ENCODE measurements at places on chromosomes 5 and 9. TPM values are rescaled to one million over a fixed set of nuclear protein-coding genes. Genes with fewer than 3 reads are reported as not detected.

Gene LVRN
- 1.4 TPM for total RNA-seq

Gene CORO2A
- total RNA-seq, result 0.95 TPM

Gene POLR1E
- 45.8 TPM for total RNA-seq

Gene FOXI1
- total RNA-seq, result not detected

Gene ADRB2
- 1.0 TPM for total RNA-seq

Gene ANKRD31
- 0.46 TPM for total RNA-seq

DNA sequence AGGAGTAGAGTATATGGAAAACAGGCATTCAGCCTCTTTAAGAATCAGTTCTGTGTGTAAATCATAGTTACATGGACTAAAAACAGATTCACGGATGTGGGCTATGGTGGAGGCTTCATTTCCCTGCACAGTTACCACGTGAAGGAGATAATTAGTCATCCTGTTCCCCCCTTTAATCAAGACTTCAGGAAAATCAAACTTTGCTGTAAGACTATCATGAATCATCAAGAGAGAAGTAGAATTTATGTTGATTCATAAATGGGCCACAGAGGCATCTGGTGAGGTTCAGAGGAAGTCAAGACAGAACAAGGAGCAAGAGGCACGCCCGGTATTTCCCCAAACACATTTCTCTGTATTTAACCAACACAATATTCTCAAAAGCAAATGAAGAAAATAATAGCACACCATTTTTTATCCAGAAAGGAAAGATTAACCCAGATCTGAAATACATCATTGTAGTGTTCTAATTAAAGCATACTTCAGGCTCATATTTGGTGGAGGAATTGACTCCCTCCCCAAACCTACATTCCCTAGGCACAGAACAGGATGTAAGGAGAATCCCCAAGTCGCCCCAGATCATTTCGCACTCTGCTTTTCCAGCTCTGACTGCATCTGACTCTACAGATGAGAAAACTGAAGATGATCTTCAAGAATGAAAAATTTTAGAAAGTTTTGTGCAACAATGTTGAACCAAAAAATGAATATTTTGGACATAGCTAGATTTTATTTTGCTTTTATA lies 175.8 kb upstream of the GAS1 start:
- no peak overlapping the region for H3K4me3 ChIP-seq
- H3K36me3 ChIP-seq, result no peaks in the 10 kb centered on the region
- peaks cover 4% of the 10 kb centered on the region for H3K4me1 ChIP-seq
- DNase-seq, result no peak

GRCh38 chr9:116494815-116495634 lies 192.1 kb upstream of the TRIM32 start:
- no peak overlapping the region for H3K27ac ChIP-seq
- peak; percentile 34 for DNase-seq
- no peaks in the 10 kb centered on the region for H3K36me3 ChIP-seq
- H3K4me1 ChIP-seq, result no peaks in the 10 kb centered on the region

- no peak overlapping the region for H3K4me3 ChIP-seq
- H3K27ac ChIP-seq, result no peak overlapping the region
- no peaks in the 10 kb centered on the region for H3K4me1 ChIP-seq
- H3K27me3 ChIP-seq, result no peaks in the 10 kb centered on the region
Measured at GRCh38 chr9:11135851-11136250, 523.0 kb upstream of the PTPRD start.

DNA sequence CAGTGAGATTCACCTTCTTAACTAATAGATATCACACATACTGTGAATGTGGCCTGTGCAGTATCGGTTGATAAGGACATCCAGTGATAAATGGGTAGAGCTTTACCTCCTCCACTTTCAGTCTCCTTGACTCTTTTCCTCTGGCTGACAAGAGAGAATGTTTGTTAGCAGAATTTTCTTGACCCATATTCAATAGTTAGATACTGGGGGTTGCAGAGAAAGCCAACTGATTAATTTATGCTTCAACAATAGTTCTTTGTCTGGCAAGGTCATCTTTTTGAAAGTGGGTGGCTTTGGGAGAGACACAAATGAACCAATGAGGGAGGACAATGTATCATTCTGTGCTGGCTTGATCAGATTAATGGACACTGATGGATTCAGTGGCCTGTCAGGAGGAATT lies 30.3 kb downstream of the TTC23L start:
- H3K36me3 ChIP-seq, result no peaks in the 10 kb centered on the region
- no peak overlapping the region for H3K27ac ChIP-seq
- no peaks in the 10 kb centered on the region for H3K27me3 ChIP-seq
- no peak for DNase-seq
- no peak overlapping the region for H3K4me3 ChIP-seq

DNA sequence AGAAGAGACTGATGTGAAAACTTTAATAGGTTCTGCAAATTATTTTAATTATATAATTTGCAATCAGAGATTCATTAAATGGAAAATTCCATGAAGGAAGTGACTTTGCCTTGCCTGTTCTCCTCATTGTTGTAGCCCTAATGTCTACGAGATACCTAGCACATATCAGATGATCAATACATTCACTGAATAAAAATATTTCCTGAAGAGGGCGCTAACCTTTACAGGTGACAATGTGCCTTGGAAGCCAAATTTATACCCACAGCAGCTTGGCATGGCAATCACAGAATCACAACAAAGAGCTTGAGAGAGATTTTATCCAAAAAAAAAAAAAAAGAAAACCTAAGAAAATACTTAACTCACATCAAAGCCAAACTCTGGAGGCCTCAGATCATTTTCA lies 17.4 kb downstream of the HAUS6 start:
- no peaks in the 10 kb centered on the region for H3K27me3 ChIP-seq
- H3K27ac ChIP-seq, result no peak overlapping the region
- no peaks in the 10 kb centered on the region for H3K4me1 ChIP-seq
- DNase-seq, result no peak
- no peak overlapping the region for H3K4me3 ChIP-seq
- H3K36me3 ChIP-seq, result no peaks in the 10 kb centered on the region

- no peak overlapping the region for H3K4me3 ChIP-seq
- H3K4me1 ChIP-seq, result no peaks in the 10 kb centered on the region
- H3K27me3 ChIP-seq, result no peaks in the 10 kb centered on the region
- H3K36me3 ChIP-seq, result no peaks in the 10 kb centered on the region
Measured at GRCh38 chr5:138990986-138991590, 116.0 kb upstream of the LRRTM2 start.

DNA sequence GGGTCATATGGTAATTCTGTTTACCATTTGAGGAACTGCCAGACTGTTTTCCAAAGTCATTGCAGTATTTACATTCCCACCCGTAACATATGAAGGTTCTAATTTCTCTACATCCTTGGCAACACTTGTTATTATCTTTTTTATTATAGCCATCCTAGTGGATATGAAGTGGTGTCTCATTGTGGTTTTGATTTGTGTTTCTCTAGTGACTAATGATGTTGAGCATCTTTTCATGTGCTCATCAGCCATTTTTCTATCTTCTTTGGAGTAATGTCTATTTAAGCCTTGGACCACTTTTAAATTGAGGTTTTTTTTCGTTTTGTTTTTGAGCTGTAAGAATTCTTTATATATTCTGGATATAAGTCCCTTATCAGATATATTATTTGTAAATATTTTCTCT lies 132.8 kb upstream of the RUSC2 start:
- H3K27me3 ChIP-seq, result no peaks in the 10 kb centered on the region
- no peak for DNase-seq
- H3K4me3 ChIP-seq, result no peak overlapping the region
- H3K36me3 ChIP-seq, result no peaks in the 10 kb centered on the region
- no peak overlapping the region for H3K27ac ChIP-seq

GRCh38 chr9:106864373-106865143 lies 1.6 kb downstream of the ZNF462 start:
- peak overlapping the region; percentile 58 for H3K4me3 ChIP-seq
- peak overlapping the region; percentile 84 for H3K27ac ChIP-seq
- no peaks in the 10 kb centered on the region for H3K27me3 ChIP-seq

DNA sequence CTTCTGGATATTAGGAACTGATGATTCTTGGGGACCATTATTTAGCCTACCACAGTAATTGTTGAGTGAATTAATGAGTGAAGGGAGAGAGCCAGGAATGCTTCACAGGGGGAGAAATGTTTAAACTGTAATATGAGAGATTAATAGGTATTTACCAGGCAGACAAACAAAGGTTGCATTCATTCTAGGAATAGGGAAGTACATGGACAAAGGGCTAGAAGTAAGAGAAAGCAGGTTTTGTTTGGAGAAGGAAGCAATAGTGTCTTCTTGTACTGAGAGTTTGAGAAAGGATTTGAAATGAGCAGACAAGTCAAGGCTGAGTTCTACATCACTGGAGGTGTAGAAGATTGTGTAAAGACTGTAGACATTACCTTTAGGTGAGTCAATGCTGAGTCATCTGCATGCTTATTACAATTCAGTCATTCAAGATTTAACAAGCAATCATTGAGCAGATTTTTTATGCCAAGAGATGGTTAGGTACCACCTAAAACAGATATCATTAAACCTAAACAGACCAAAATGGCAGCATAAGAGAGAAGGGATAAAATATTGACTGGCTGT lies 8.0 kb downstream of the TAF1L start:
- no peak for DNase-seq
- no peaks in the 10 kb centered on the region for H3K36me3 ChIP-seq
- H3K4me1 ChIP-seq, result no peaks in the 10 kb centered on the region
- no peaks in the 10 kb centered on the region for H3K27me3 ChIP-seq

- H3K27ac ChIP-seq, result no peak overlapping the region
- H3K27me3 ChIP-seq, result no peaks in the 10 kb centered on the region
- no peaks in the 10 kb centered on the region for H3K4me1 ChIP-seq
Measured at GRCh38 chr5:167071981-167072610, 1219.3 kb upstream of the WWC1 start.

- H3K27ac ChIP-seq, result no peak overlapping the region
- DNase-seq, result no peak
- H3K27me3 ChIP-seq, result no peaks in the 10 kb centered on the region
- H3K4me1 ChIP-seq, result no peaks in the 10 kb centered on the region
- no peaks in the 10 kb centered on the region for H3K36me3 ChIP-seq
Measured at GRCh38 chr5:35924122-35924949, 14.1 kb downstream of the CAPSL start.

GRCh38 chr5:112238473-112238872 lies 180.6 kb downstream of the EPB41L4A start:
- no peak overlapping the region for H3K4me3 ChIP-seq
- H3K27ac ChIP-seq, result no peak overlapping the region
- H3K27me3 ChIP-seq, result no peaks in the 10 kb centered on the region
- no peak for DNase-seq
- no peaks in the 10 kb centered on the region for H3K36me3 ChIP-seq

DNA sequence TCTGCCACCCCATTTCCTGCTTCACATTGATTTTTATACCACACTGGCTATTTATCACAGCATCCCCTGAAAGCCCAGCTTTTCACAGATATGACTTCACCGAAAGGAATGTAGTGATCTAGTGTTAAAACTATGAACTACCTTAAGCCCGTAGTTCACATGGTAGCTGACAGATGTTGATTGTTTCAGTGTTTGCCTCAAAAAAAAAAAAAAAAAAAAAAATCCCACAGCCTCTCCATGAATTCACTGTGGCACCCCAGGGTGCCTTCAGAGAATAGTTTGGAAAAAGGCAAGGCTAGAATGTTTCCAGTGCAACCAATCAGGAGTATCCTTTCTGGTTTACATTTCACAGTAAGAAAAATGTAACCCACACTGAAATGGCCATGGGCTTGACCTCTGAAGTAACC lies 37.1 kb downstream of the GLIS3 start:
- no peak overlapping the region for H3K27ac ChIP-seq
- no peaks in the 10 kb centered on the region for H3K27me3 ChIP-seq
- H3K4me1 ChIP-seq, result peaks cover 4% of the 10 kb centered on the region
- no peak overlapping the region for H3K4me3 ChIP-seq
- no peaks in the 10 kb centered on the region for H3K36me3 ChIP-seq

DNA sequence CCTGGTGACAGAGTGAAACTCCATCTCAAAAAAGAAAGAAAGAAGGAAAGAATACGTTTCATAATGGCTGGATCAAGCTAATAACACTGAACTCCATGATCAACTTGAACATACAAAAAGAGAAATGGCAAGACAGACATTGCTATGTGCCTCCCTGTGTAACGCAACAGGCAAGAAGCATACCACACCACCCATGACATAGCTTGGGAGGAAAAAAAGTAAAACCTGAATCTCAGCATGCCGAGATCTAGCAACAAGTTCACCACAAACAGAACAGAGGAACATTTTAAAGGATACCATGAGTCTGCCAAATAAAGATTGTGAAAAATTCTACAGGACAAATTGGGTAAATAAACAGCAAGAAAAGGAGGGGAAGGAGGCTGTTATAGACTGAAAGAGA lies 26.7 kb downstream of the HOMER1 start:
- DNase-seq, result no peak
- no peaks in the 10 kb centered on the region for H3K27me3 ChIP-seq
- no peak overlapping the region for H3K4me3 ChIP-seq
- no peaks in the 10 kb centered on the region for H3K36me3 ChIP-seq

GRCh38 chr5:167296066-167296465 lies 995.4 kb upstream of the WWC1 start:
- no peak overlapping the region for H3K27ac ChIP-seq
- no peak overlapping the region for H3K4me3 ChIP-seq
- H3K4me1 ChIP-seq, result peaks cover 7% of the 10 kb centered on the region
- no peak for DNase-seq

- H3K27me3 ChIP-seq, result no peaks in the 10 kb centered on the region
- no peaks in the 10 kb centered on the region for H3K36me3 ChIP-seq
- H3K4me1 ChIP-seq, result peaks cover 2% of the 10 kb centered on the region
- H3K4me3 ChIP-seq, result no peak overlapping the region
- no peak overlapping the region for H3K27ac ChIP-seq
- DNase-seq, result no peak
Measured at GRCh38 chr9:20488691-20489090, 133.6 kb downstream of the MLLT3 start.

- H3K4me1 ChIP-seq, result no peaks in the 10 kb centered on the region
- no peaks in the 10 kb centered on the region for H3K27me3 ChIP-seq
- no peak for DNase-seq
- H3K27ac ChIP-seq, result no peak overlapping the region
- H3K36me3 ChIP-seq, result no peaks in the 10 kb centered on the region
Measured at GRCh38 chr5:125776656-125777139, 646.5 kb upstream of the GRAMD2B start.

DNA sequence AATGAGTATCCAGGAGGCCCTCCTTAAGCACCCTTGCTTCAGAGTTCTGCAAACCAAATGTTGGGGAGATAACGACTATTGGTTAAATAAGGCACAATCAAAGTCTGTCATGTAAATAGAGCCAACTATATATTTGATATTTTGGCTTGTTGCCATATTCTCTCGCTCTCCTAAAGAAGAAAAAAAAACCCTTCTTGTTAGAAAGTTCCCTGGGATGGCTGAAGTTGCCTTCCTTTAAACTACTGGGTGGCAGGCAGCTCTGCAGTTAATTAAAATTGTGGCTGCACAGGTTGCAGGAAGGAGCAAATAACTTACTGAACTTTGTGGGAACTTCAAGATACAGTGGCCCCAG lies 227.0 kb upstream of the ANKRD55 start:
- H3K36me3 ChIP-seq, result no peaks in the 10 kb centered on the region
- DNase-seq, result no peak
- no peak overlapping the region for H3K4me3 ChIP-seq
- no peak overlapping the region for H3K27ac ChIP-seq
- peaks cover 1% of the 10 kb centered on the region for H3K4me1 ChIP-seq

GRCh38 chr9:18980189-18980588 lies 52.8 kb downstream of the SAXO1 start:
- no peak for DNase-seq
- H3K27me3 ChIP-seq, result no peaks in the 10 kb centered on the region
- no peak overlapping the region for H3K4me3 ChIP-seq
- no peaks in the 10 kb centered on the region for H3K36me3 ChIP-seq

- H3K4me1 ChIP-seq, result peaks cover 3% of the 10 kb centered on the region
- no peaks in the 10 kb centered on the region for H3K27me3 ChIP-seq
- no peak overlapping the region for H3K4me3 ChIP-seq
- DNase-seq, result no peak
- H3K36me3 ChIP-seq, result no peaks in the 10 kb centered on the region
Measured at GRCh38 chr9:112892981-112893380, 2.3 kb upstream of the SLC46A2 start.

GRCh38 chr9:129586685-129587084 lies 34.2 kb downstream of the C9orf50 start:
- H3K4me1 ChIP-seq, result peaks cover 7% of the 10 kb centered on the region
- no peaks in the 10 kb centered on the region for H3K27me3 ChIP-seq
- DNase-seq, result no peak
- H3K4me3 ChIP-seq, result no peak overlapping the region
- H3K27ac ChIP-seq, result no peak overlapping the region
